ENCODE measurements at places on chromosomes 5 and 9.

DNA sequence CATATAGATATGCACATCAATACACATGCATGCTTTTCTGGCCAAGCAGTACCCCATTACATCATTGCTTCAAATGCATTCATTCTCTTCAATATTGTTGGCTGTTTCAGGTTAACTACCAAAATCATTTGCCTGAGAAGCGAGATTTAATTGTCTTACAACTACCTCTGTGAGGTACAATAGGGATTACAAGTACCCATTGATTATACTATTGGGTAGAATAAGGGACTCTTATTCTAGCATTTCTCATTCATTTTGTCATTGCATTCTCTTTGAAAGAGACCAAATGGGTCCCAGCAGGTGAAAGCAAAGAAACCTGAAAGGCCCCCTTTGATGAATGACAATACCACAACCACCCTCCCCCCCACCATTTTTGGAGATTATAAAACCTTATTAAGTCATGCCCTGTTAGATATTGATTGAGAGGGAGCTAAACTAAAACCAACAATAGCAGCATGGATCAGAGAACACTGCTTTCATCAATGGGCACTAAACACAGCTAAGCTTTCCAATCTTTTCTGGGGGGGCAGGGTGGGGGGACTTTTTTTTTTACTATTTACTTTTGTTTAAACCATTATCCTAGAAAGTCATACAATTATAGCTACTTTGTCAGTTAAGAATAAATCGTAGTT lies 375.0 kb upstream of the CCNH start:
- DNase-seq = no peak

GRCh38 chr5:139422307-139422893 lies 16.9 kb downstream of the DNAJC18 start:
- no peak for DNase-seq

- no peak for DNase-seq
Measured at GRCh38 chr5:143390941-143391340, 12.5 kb downstream of the NR3C1 start.

DNA sequence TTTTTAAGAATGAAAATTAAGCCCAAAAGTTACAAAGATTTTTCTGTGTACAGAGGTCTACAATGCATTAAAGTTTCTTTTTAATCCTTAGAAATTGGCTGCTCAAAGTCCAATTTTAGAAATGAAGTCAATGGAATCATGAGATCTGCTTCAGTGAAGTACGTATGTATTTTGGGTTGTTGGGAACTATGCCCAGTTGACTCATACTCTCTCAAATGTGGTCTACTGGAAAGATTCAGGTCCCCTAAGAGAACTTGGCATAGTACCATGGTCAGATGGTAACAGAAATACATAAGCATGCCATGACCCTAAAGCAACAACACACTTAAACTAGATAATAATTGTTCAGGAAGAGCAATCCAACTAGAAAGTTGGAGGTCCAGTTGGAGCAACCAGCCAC lies 23.0 kb downstream of the FBLL1 start:
- no peak for DNase-seq

DNA sequence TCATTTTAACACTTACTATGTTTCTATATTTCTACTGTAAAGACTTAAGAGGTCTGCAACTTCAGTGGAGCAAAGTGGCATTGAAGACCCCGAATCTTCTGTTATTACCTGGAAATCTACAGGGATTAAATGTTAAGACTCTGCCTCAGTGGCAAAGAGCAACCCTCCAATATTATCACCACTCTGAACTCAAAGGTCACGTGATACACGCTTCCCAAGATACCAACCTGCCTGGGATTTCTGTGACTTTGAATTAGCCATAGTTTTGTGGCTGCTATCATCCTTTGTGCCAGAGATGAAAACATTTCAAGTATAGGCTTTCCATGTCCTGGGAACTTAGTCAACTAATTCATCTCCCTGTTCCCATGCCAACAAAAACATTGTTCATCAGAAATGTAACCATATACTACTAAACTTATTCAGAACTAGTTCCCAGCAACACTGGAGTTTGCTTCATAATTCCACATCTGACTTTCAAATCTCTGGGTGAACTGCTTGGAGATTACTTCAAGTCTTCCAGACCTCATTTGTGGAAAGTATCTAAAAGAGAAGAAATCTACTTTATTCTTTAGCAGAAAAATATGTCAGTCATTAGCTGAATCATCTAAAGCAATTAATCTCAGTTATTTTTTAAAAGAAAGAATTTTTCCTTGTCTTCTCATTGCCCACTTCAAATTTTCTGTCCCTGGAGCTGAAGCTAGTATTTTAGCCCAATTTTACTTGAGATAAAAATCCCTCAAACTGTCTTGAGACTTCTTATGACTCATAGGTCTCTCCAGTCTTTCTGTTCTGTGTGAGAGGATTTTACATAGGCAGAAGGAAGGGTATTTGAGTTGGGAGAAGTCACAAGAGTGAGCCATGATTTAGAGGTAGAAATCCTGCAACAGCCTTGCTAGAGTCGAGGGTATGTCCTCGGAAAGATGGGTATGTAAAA lies 83.0 kb downstream of the ZNF462 start:
- DNase-seq = no peak

DNA sequence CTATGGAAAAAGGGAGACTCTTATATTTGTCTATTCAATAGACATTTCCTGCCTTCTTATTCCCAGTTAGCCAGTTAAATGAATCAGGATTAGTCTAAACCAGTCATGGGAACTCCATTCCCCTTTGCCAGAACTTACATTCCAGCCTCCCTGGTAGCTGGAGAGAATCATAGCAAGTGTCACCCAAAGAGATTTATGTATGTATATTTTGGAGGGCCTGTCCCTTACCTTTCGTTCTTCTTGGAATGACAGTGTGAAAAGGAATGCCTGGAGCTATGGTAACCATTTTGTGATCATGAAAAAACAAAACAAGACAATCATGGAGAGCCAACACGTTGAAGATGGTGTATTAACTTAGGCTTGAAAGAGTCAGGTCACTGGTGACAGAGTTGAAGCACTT lies 627.7 kb downstream of the CCDC171 start:
- DNase-seq = no peak

DNA sequence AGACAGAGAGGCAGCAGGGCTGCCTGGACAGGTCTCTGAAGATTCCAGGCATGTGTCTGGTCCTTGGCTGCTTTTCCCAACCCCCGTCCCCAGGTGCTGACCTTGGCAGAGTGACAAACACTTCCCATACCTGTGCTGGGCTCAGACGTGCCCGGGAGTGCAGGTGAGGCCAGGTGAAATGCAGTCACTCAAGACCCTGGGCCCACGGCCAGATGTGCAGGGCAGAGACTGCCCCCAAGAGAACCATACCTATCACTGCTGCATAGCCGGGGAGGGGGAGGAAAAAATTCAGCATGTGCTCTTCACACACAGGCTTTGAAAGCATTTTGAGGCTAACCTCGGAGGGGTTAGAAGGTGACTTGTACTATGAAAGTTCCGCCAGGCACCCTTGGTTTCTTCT lies 22.6 kb downstream of the CCNJL start:
- DNase-seq = no peak

DNA sequence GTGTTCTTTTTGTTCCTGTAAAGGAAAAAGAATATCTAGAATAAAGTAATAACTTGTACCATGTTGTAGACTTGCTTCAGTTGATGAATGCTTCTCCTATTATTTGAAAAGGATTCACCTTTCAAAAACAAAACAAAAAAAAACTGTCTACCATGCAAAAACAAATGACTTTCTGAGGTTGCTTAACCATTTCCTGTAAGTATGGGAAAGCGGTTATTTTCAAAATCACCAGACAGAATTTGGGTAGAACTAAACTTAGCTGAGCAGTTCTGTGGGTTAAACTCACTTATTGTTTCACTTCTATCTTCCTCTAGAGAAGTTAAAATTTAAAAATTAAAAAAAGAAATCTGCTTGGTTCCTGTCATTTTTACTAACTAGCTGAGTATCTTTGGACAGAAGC lies 25.2 kb downstream of the LNPEP start:
- peak; percentile 73 for DNase-seq

GRCh38 chr5:4387290-4387689 lies 752.8 kb upstream of the ADAMTS16 start:
- no peak for DNase-seq

GRCh38 chr9:93003552-93004407 lies 54.7 kb upstream of the SUSD3 start:
- DNase-seq = peak; percentile 16

DNA sequence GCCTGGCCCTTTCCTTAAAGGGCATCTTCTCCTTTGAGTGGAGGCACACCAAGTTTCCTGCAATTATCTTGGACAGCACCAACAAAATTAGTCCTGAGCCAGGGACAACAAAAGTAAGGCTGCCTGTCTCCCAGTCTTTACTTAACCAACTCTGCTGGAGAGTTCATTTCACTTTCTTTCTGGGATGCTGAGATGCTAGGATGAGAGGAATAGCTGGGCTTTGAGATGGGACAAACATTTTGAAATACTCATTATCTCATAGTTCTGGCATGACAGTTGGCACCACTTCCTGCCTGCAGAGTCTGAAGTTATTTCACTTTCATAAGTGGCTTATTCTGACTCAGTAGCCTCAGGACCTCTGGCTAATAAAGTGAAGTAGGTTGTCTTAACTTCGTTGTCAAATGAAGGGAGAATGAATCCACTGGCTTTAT lies 157.0 kb downstream of the C9orf152 start:
- DNase-seq = peak; percentile 56

DNA sequence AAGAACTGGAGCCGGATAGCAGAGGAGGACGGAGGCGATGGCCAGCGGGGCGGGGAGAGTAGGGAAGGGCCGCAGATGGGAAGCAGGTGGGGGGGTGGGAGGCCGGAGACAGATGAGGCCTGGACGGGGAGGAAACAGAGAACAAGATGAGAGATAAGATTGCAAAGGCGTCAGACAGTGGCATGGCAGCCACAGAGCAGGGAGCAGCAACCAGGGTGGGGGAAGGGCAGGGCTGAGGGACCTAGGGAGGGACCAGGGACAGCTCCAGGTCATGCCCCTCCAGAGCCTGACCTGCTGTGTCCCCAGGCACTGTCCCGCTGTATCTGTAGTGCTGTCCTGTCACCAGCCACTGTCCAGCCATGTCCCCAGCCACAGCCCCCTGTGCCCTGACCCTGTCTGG lies 49.6 kb upstream of the LMX1B start:
- DNase-seq = no peak

DNA sequence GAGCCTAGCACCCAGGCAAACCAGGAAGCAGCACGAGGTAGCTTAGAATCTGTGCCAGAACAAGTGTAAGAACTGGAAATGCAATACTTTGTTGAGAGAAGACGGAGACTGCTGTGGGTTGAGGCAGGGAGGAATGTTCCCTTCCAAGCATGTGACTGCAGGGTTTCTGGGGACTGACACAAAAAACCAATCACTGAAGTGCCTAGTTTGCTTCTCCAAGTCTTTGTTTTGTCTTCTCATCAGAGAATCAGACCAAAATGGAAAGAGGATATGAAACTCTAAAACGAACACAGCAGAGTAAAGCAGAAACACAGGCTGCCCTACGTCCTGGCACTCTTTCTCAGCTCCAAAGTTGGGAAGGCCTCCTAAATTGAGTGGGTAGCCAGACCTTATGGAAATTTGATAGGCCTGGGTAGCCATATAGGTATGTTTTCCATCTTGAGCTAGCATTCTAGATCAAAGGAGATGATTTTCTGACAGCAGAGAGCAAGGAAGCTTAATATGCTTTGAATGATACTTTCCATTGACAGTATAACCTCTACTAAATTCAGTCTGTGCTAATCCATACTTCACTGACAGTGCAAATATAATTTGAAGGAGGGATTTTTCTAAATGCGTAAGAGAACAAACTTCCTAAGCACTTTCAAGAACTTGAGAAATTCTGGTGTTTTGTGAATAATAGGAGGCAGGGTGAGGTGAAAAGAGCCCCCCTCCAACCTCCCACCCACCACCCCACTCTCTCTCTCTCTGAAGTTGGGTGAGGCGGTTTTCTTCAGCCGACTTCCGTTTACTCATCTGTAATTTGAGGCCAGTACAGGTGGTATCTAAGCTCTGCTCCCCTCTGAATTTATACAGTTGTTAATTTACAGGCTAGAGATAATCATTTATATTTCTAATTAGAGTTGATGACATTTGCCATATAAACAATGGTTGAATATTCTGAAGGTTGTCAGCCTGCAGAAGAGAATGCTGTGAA lies 5.5 kb downstream of the ADRB2 start:
- peak; percentile 62 for DNase-seq

DNA sequence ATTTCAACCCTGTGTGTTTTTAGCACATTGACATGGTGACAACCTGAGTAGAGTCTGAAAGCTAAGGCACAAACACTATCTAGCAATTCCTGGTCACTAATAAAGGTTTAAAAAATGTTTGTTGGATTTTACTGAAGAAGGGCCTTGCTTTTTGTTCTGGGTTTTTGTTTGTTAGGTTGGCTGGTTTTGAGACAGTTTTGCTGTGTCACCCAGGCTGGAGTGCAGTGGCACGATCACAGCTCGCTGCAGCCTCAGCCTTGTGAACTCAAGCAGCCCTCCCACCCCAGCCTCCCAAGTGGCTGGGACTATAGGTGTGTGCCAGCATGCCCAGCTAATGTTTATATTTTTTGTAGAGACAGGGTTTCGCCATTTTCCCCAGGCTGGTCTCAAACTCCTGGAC lies 39.0 kb downstream of the PRKACG start:
- no peak for DNase-seq

DNA sequence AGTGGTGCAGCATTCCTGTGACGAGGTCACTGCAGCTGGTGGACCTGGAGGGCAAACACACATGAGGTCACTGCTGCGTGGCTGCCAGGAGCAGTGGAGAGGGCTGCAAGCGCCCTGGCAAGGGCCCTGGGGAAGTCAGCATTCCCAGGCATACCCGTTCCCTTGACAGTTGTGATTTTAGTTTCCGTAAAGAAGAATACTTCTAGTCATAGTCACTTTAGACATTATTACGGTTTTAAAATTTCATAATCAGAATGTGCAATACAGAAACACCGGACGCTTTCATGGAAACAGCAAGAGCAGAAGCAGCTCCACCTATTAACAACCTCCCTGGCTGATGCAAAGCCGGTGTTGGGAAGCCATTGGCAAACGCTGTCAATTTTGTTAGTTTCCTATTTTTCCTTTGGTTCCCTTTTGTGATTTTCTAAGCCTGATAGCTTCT lies 129.8 kb downstream of the GADD45G start:
- DNase-seq = no peak

DNA sequence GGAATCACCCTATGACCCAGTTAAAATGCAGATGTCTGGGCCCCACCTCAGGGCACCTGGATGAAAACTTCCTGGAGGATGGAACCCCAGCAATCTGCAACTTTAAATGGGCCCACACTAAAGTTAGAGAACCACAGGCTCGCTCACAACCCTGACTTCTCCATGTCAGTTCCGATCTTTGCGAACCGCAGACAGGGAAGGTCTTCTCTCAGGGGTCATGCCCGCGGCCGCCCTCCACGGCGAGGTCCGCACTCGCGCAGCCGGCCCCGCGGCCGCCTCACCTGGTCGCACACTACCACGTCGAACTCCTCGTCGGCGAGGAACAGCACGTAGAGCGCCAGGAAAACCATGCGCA lies 499 bp downstream of the ALG2 start:
- no peak for DNase-seq

- no peak for DNase-seq
Measured at GRCh38 chr5:32201122-32201753, 27.1 kb upstream of the GOLPH3 start.

- DNase-seq = no peak
Measured at GRCh38 chr5:76617229-76617628, 6.0 kb downstream of the F2RL2 start.
